ENCODE measurements at places on chromosomes 6 and 20. TPM values are rescaled to one million over a fixed set of nuclear protein-coding genes. Genes with fewer than 3 reads are reported as not detected.

The RSPO3 gene
- total RNA-seq, result 1.2 TPM

The ARFGAP1 gene
- total RNA-seq, result 47.1 TPM

The SMOC2 gene
- 33.5 TPM for total RNA-seq

The LAMP5 gene
- 1.7 TPM for total RNA-seq

The ZC2HC1B gene
- not detected for total RNA-seq

The FAM184A gene
- 16.4 TPM for total RNA-seq

The SLC17A3 gene
- not detected for total RNA-seq

The TOX2 gene
- 0.51 TPM for total RNA-seq

The FITM2 gene
- total RNA-seq, result 10.2 TPM

The TMEM14A gene
- total RNA-seq, result 25.4 TPM

The NR2E1 gene
- total RNA-seq, result not detected

The CYP21A2 gene
- 1.0 TPM for total RNA-seq

The PRRT1 gene
- total RNA-seq, result 1.2 TPM

The THBD gene
- 26.6 TPM for total RNA-seq

The HLA-E gene
- total RNA-seq, result 179 TPM

The MUCL3 gene
- not detected for total RNA-seq

The UBD gene
- total RNA-seq, result not detected

The NHLRC1 gene
- 3.2 TPM for total RNA-seq

The TSPO2 gene
- total RNA-seq, result 1.4 TPM

Measured in tongue (tissue), 3 donors.